Stomach (tissue), 19 donors: ENCODE measurements at places on chromosomes 5 and 9.
A peak's percentile ranks its signal among the peaks of the same experiment; 100 is the strongest.

DNA sequence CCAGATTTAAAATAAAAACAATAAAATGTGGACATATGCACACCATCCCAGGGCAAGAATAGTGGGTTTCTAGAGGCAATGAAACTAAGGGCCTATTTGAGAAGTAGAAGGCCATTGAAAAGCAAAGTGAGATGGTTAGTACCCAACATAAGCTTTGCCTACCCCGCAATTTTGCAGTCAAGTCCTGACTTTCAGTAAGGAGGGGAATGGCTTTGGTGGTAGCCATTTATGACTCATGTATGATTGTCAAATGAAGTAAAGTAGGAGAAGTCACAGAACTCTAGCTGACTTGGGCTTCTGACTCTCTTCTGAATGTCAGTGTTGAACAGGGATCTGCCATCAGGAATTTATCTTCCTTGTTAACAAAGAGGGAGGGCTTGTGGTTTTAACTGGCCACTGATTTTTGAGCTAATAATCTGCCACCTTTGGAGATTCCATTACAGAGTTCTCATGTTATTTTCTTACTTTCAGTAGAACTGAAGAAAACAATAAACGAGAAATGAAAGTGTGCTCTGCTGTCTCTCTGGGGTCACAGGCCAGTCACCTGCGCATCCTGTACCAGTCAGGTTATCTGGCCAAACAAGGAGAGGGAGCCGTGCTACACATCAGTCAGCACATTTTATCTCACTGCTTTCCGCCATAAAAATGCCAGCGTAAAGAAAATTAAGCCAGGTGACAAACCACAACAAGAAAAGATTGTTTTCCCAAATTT, 14.3 kb upstream of the SNCAIP start:
- no peaks in the 10 kb centered on the region for H3K36me3 ChIP-seq
- no peaks in the 10 kb centered on the region for H3K27me3 ChIP-seq
- no peak overlapping the region for H3K27ac ChIP-seq
- DNase-seq: no peak
- no peaks in the 10 kb centered on the region for H3K4me1 ChIP-seq

DNA sequence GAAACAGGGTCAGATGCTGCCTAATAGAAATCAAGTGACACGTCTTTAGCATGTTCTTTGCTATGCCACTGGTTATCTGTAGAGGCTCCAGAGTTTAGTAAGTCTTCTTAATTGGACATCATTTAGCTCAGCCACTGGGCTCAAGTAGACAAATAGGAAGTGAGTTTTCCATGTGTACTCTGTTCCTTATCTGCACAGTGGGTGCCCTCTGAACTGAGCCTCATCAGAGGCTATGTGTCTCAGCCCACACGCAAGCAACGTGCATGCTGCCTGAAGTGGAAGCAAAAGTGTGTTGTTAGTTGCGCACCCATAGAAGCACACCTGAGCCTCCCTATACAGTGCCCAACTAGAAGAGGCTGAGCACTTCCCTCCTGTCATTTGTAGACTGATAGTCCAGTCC, 134.7 kb downstream of the SEMA5A start:
- no peaks in the 10 kb centered on the region for H3K27me3 ChIP-seq
- H3K4me3 ChIP-seq: no peak overlapping the region
- H3K4me1 ChIP-seq: no peaks in the 10 kb centered on the region
- no peaks in the 10 kb centered on the region for H3K36me3 ChIP-seq

DNA sequence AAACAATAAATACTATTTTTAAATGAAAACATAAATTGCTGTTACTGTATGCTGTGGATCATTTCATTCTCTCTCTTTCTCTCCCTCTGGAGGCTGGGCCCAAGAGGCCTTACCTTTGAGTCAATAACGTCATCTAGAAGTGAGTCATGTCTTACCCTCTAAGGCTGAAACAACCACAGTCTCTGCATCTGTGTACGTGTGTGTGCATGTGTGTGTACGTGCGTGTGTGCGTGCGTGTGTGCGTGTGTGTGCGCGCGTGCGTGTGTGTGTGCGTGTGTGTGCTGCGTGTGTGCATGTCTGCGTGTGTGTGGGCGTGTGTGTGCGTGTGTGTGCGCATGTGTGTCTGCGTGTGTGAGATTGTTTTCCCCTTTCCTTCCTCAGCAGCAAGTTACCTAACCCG, 13.6 kb upstream of the IL17B start:
- H3K36me3 ChIP-seq: no peaks in the 10 kb centered on the region
- no peaks in the 10 kb centered on the region for H3K4me1 ChIP-seq
- no peaks in the 10 kb centered on the region for H3K27me3 ChIP-seq
- DNase-seq: no peak

DNA sequence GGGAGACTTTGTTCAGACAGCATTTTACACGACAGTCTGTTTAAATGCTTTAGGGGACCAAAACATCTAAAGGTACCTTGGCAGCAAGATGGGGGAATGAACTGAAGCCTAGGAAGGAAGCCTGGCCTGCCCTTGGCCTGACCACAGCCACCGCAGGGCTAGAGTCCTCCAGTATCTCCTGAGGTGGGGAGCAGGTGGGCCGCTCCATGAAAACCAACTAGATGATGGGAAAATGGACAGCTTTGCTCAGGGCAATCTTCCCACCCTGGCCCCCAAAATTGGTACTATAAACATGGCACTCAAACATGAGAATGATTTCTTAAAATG, 153.3 kb downstream of the AUH start:
- no peak overlapping the region for H3K4me3 ChIP-seq
- no peak for DNase-seq
- H3K27me3 ChIP-seq: no peaks in the 10 kb centered on the region
- peak overlapping the region; percentile 78 for H3K27ac ChIP-seq
